ENCODE measurements at places on chromosomes 16 and 17. TPM values are rescaled to one million over a fixed set of nuclear protein-coding genes. Genes with fewer than 3 reads are reported as not detected.

DNA sequence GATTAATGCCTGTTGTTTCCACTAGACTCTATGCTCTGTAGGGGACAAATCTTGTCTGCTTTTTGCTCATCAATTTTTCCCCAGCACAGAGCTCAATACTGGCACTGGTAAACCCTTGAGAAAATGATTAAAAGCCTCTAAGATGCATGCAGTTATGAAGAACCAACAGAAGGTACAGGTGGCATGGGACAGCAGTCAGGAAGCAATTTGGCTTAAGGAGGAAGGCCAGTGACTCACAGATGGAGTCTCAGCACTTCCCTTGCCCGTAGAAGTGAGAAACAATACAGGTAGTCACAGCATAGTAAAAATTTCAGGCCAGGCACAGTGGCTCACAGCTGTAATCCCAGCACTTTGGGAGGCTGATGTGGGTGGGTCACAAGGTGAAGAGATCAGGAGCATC lies 504.7 kb upstream of the RBFOX1 start:
- DNase-seq = no peak

GRCh38 chr16:26648851-26649250 lies 417.9 kb upstream of the C16orf82 start:
- DNase-seq = no peak

DNA sequence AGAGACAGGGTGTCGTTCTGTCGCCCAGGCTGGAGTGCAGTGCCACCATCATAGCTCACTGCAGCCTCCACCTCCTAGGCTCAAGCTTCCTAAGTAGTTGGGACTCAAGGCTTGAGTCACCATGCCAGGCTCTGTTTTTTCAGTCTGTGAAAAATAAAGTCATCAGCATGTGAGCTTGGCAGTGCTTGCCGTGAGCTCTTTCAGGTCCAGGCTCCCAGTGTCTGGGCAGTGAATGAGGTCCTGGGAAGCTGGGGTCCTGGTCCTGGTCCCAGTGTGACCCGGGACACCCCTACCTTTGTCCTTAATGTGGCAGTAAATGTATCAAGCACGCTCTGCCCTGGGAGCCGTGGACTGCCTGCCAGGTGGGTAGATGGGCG lies 22.9 kb upstream of the RPL13 start:
- no peak for DNase-seq

- peak; percentile 29 for DNase-seq
Observed at GRCh38 chr17:37642681-37643080, 565 bp downstream of the DDX52 start.

- DNase-seq = no peak
Observed at GRCh38 chr16:28878083-28878926, at the start of gene ATP2A1. TSS of gene ATP2A1 (plus strand) at chr16:28878488. CDS start at chr16:28878672, 184 bp downstream.

DNA sequence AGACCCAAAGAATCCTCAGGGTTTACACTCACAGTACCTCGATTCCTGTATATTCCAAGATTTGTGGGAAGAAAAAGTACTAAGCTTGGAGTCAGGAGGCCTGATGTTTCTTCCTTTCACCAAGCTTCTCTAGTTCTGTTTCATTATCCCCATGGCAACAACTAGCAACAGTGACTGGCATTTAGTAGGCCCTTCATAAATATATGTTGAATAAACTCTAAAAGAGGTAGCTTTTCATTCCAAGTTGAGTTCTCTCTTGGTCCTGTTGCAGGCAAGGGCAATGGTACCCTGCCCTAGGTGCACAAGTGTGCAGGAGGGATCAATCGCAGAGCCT lies 527 bp upstream of the UBE2Z start:
- peak; percentile 53 for DNase-seq

GRCh38 chr17:50484386-50485155 lies 5.9 kb downstream of the RSAD1 start:
- no peak for DNase-seq

DNA sequence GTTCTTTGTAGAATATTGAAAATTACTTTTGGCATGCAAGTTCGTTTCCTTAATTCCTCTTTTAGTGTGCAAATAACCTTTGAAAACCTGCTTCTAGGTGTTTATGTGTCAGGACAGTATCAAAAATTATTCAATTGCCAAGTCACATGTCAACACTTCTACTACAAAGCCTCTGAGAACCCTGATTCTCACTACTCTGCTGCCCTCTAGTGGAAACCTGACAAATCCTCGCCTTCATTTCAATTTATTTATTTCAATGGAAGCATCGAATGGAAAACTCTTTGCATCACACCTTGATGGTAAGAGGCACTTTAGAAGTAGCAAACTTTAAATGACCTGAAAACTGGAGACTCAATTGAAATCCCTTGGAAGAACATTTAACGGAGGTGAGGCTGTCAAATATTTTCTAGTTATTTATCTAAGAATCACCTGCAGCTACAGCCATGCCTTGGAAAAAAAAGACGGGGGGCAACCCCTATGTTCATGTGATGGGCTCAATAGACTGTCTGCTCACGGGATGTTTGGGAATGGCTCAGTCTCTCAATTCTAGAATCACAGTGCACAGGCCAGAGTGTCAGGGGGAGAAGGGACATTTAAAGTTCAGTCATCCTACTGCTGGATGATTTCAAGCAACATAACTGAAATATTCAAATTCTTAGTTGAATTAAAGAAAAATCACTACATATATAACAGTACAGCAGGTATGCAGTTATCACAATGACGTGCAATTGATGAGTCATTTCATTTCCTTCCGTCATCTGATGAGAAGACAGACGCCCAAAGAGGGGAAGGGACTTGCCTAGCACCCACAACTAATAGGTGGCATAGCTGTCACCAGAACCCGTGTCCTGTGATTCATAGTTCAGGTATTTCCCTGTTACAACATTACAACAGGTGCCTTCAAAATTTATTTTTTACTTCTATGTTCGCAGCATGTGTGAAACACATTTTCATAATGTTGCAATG lies 563.9 kb downstream of the TOX3 start:
- DNase-seq = peak; percentile 62

GRCh38 chr16:11245988-11246387 lies 10.0 kb downstream of the SOCS1 start:
- DNase-seq = no peak

GRCh38 chr17:44905006-44906000 lies 6.1 kb upstream of the EFTUD2 start:
- no peak for DNase-seq

DNA sequence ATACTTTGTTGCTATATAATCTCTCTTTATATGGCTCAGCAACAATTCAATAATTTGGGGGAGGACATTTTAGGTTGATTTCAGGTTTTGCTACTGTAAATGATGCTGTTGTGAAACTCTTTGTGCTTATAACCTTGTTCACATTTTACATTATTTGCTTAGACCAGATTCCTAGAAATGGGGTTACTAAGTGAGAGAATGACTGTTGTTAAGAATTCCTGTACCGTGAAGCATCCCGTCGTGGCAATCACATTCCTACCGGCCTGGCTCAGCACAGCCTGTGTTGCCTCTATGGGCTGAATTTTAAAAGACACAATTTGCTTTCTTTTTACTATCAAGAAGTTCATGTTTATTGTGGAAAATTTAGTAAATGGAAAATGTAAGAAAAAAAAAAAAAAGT lies 31.4 kb downstream of the B9D1 start:
- DNase-seq = peak; percentile 80

GRCh38 chr16:48734220-48734619 lies 124.2 kb upstream of the N4BP1 start:
- no peak for DNase-seq

DNA sequence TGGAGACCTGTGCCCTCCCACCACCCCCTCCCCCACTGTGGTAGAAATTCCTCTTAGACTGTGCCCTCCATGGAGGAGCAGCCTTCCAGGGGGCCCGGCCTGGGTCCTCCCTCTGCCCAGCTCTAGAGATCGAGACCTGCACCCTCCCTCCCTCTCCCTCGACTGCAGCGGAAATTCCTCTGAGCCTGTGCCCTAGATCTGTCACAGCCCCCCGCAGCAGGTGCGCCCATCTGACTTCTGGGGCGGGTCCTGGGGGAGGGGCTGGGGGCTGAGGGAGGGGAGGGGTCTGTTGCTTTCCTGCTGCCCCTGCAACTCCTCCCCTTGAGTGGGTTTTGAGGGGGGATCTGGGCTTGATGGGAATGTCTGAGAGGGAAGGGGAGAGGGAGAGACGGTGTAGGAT lies 177.8 kb upstream of the GSE1 start:
- DNase-seq = no peak

DNA sequence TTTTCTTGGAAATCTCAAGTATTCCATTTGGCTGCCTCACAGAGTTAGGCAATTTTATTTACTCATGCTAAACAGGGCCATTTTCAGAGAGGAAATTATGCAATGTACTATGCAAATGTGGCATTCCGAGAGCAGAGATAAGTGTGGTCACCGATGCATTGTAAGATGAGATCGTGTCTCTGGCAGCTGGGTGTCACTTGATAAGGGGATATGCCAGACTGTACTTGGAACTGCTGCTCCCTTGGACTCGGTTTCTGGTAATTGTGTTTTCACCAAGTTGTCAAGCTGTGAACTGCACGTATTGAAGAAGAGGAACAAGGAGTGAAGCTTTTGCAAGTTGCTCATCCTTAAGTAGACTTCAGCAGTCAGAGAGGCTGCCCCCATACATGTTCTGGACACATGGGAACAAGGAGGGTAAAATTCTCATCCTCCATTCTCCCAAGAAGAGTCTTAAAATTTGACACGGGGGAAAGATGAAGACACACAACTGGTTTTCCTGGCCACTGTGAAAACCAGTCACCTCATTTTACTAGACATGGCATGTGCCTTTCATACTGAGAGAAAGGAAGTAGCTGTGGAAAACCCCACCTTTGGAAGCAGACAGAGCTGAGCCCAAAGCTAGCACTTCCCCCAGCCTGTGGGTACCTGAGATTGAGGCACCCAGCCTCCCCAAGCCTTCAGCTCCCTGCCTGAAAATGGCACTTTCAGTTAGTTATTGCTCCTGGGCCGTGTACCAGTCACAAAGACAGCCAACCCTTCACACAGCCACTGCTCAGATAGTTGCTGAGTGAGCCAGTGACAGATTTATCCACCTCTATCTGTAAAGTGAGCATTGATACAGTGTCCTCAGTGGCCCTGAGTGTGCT lies 150.7 kb downstream of the SOCS1 start:
- peak; percentile 97 for DNase-seq

DNA sequence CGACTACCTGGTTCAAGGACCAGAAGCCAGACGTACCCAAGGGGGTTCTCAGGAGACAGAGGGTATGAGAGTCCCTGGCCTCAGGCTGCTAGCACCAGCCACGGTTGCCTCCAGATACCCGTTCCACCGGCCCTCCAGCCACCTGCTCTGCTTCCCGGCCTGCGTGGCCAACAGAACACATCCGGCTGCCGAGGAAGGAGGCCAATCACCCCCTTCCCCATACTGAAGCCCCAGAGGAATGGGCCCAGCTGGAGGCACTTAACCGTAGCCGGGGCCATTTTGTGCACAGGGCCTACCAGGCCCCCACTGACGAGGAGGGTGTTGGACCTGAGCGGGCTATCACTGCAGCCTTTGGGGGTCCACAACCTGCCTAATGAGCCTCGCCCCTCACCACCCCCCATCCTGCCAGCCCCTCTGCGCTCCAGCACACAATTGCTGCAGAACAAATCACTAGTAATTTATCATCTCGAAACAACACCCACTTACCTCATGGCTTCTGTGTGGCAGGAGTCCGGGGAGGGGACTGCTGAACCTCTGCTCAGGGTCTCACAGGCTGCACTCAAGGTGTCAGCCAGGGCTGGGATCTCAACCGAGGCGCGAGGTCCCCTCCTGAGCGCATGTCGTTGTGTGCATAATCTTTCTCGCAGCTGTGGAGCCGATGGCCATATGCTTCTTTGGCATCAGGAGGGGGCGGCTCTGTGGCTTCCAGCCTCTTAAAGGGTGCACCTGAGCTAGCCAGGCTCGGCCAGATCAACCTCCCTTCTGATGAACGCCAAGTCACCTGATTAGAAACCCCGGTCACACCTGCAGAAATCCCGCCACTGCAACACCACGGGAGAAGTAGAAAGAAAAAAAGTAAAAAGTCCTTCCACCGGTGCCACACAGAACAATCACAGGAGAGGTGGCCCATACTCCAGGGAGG lies 10.1 kb upstream of the KREMEN2 start:
- no peak for DNase-seq

DNA sequence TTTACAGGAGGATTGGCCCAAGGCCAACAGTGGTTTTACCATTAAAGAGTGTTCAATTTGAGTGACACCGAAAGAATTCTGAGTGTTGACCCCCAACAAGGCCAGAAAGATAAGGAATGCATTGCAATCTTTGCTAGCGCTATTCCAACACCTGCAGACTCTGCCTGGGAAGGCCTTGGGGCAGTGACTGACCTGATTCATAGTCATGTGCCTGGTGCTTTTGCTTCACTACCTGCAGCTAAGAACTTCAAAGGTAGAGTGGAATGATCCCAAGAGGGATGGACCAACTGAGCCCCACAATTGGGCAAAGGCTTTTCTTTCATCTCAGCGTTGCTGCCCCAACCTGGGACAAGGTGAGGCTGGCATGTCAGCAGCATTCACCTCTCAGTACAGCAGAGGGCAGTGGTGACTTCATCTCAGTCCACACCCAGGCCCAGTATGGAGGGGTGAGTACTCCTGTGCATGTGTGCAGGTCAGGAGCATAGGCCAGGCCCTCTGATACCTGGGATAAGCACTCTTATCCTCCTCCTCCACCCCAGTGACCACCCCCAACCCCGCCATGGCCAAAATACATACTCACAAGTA lies 149.6 kb upstream of the GNAO1 start:
- no peak for DNase-seq

The TMEM92 gene
- not detected for total RNA-seq

The LPO gene
- not detected for total RNA-seq

All from LHCN-M2 (cell line).